ENCODE measurements at places on chromosomes 13 and 19.
A peak's percentile ranks its signal among the peaks of the same experiment; 100 is the strongest.

GRCh38 chr13:82976499-82976898 is 905.8 kb downstream of the SLITRK1 start:
- no peak for DNase-seq

DNA sequence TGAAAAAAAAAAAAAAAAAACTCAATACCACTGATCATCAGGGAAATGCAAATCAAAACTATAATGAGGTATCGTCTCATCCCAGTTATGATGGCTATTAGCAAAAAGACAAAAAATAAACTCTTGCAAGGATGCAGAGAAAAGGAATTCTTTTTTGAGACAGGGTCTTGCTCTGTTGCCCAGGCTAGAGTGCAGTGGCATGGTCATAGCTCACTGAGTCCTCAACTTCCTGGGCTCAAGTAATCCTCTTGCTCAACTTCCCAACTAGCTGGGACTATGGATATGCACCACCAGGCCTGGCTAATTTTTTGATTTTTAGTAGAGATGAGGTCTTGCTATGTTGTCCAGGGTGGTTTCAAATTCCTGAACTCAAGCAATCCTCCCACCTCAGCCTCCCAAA is 59.5 kb downstream of the MICU2 start:
- DNase-seq, result no peak

- DNase-seq, result no peak
Measured at GRCh38 chr19:917323-918151, at the start of gene KISS1R. Gene KISS1R (plus strand): TSS chr19:917333. CDS start chr19:917503, 170 bp downstream.

- no peak for DNase-seq
Measured at GRCh38 chr13:49585220-49586157, at the start of gene RCBTB1. Gene RCBTB1 (minus strand): TSS chr13:49585558. CDS start chr13:49567279, 18,279 bp downstream.

DNA sequence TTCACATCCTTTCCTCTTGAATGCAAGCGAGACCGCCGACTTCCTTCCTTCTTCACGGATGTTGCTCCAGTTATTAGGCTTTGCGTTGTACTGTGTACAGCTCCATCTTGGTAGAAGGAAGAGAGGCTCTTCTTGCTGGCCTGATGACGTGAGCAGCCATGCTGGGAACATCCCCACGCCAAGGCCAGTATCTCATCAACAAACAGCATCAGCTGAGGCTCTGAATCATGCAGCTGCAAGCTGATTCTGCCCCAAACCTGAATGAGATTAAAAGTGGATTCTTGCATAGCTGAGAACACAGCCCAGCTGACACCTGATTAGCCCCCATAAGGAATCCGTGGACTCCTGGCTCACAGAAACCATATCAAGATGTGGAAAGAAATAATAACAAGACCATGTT is 809.6 kb downstream of the EFNB2 start:
- no peak for DNase-seq

GRCh38 chr19:47132194-47132852 is 1.7 kb downstream of the SAE1 start:
- DNase-seq, result no peak

GRCh38 chr13:111506621-111507020 is 186.2 kb downstream of the TEX29 start:
- DNase-seq, result no peak

- DNase-seq, result no peak
Measured at GRCh38 chr13:91078093-91078679, 269.3 kb upstream of the MIR17HG start.

- DNase-seq, result no peak
Measured at GRCh38 chr19:35781650-35782049, 6.3 kb downstream of the ARHGAP33 start.

DNA sequence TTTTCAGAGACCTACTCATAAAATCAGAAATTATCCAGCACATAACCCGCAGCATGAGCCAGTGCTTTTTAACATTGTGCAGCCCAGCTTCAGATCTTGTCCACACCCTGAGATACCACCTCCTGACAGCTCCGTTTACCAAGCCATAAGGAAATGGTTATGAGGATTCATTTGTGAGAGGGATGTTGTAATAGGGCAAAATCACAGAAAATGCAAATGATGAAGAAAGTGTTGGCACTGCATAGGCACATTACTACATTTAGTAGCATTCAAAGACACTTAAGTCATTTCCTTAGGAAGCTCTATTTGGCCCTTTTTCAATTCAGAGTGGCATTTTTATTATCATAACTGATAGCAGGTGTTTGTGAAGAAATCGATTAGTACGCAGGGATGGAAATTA is 277.5 kb downstream of the DNAJC15 start:
- DNase-seq, result no peak

DNA sequence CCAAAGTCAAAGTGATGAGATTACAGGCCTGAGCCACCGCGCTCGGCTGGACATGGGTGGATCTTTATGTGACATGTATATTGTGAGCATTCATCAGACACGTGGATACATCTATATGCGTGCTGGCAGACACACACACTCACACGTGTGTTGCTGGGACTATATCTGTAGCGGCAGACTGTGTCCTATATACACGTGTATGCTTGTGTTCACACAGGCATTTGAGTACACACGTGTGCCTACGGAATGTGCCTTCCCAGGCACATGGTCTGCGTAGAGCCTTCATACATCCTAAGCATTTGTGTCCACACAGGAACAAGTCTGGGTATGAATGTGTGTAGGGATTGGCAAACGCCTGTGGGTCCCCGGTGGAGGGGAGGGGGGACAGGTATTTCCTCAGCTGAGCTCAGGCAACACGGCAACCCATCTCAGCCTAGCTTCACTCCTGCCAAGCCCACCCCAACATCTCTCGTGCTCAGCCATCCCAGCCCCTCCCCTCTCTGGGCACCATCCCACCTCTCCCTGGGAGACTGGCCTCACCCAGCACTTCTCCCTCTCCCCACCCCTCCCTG is 2.6 kb downstream of the UNC13A start:
- DNase-seq, result no peak

- no peak for DNase-seq
Measured at GRCh38 chr13:77065461-77066147, 38.6 kb upstream of the FBXL3 start.

DNA sequence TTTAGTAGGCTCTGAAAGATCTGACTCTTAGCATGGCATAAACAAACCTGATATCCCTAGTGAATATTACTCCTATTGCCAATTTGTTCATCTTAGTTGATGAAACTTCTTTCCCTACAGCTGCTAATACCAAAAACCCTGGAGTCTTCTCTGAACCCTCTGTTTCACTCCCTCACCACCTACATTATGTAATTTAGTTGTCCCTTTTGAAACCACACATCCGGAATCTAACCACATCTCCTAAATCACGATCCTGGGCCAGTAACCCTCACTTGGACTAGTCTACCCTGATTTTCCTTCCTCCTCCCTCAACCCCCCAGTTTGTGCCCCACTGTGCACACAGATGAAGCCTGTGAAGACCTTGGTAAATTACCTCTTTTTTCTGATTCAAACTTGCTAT is 1.2 kb downstream of the ZNF256 start:
- DNase-seq, result no peak

DNA sequence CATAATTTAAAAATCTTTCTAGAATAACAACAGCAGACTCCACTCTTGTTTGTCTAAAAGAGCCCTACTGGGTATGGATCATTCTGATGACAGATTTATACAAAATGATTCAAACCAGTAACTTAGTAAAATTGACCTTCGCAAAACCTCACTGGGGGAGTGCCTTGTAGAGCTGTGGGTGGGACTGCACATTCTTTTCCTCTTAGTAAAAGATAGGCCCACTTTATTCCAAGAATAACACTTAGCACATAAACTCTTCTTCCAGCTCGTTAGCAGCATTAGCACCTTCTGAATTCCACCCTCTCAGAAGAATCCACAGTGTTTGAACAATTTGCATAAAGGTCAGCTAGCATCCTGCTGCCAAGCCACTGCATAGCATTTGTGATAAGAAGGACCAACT is 106.8 kb downstream of the STOML3 start:
- DNase-seq, result peak; percentile 29

GRCh38 chr19:48168689-48169088 is 1.5 kb downstream of the LIG1 start:
- no peak for DNase-seq

GRCh38 chr19:17183271-17183761 is 31.8 kb upstream of the USE1 start:
- no peak for DNase-seq

DNA sequence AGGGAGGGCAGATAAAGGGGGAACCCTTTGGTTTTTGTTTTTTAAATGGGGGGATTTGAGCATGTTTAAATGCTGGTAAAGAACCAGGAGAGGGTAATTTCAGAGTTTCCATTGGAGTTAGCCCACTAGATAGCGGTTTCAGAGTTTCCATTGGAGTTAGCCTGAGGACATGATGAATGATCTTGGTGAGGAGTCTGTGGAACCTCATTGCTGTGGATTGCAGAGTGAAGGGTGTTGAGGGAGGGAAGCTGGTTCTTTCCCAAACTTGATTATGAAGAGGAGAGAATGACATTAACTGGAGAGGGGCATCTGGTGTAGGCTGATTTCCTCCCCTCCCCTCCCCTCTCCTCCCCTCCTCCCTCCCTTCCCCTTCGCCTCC is 5.0 kb downstream of the WASF3 start:
- no peak for DNase-seq

- no peak for DNase-seq
Measured at GRCh38 chr13:75333103-75333502, 148.9 kb downstream of the TBC1D4 start.

- DNase-seq, result no peak
Measured at GRCh38 chr19:13712767-13713201, 51.5 kb upstream of the MRI1 start.

DNA sequence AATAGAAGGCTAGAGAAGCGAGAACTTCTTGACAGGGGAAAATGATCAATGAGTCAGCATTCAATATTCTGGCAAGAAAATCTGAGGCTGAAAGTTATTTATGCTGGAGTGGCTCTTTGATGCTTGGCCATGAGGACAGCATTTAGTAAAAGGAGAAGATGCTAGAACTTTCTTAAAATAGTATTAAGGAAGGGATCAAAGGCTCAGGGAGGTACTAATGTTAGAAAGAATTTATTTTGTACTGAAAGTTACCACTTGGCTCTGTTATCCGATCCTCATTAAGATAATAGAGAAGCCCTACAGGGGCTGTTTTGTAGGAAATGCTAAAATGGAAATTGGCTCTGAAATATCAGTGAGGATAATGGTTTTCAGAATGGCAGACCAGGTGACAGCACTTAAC is 1774.6 kb upstream of the PCDH20 start:
- no peak for DNase-seq
